ENCODE measurements at places on chromosomes 11 and 22.

DNA sequence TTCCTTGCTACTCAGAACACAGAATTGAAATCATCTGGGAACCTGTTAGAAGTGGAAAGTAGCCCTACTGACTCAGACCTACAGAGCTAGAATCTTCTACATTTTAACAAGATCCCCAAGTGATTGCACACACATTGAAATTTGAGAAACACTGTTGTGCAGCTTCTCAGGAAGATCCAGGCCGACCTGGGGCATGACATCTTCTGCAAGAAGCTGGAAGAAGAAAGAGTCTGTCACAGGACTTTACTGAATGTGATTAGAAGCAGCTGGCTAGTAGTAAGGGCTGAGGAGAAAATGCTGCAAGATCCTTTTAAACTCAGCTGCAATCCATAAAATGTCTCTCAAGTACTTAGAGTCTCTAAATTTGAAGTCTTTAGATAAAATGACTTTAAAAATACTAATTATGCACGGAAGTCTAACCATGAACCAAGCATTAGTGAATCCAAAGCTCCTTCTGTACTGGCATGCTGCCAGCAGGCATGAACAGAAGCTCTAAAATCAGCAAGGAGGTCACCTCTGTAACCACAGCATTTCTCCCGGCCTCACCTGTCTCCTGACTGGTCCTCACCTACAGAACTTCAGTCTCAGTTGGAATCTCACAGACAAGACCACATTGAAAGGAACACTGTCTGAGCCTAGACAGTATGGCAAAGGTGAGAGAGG is 85.0 kb downstream of the SERGEF start:
- DNase-seq: peak; percentile 49

- DNase-seq: no peak
Observed at GRCh38 chr11:17188675-17189074, 19.1 kb downstream of the PIK3C2A start.

DNA sequence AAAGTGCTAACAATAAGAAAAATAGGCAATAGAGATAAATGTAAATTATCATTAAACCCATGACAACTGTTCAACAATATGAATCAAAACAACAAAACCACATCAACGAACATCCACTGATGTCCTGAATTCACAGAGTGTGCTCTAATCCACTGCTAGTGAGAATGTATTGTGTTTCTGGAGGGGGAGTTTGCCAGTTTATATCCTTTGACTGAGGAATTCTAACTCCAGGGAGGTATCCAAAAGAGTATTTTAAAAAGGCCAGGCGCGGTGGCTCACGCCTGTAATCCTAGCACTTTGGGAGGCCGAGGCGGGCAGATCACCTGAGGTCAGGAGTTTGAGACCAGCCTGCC is 1.7 kb upstream of the WEE1 start:
- DNase-seq: no peak

GRCh38 chr11:118894192-118894591 is 10.5 kb downstream of the CXCR5 start:
- DNase-seq: no peak

GRCh38 chr11:61896665-61897386 is 5.5 kb upstream of the FADS3 start:
- no peak for DNase-seq
